Esophagus squamous epithelium (tissue), 5 donors: ENCODE measurements at places on chromosomes 7 and 10.

GRCh38 chr10:84423719-84424118 is 95.3 kb downstream of the CCSER2 start:
- no peak for DNase-seq

DNA sequence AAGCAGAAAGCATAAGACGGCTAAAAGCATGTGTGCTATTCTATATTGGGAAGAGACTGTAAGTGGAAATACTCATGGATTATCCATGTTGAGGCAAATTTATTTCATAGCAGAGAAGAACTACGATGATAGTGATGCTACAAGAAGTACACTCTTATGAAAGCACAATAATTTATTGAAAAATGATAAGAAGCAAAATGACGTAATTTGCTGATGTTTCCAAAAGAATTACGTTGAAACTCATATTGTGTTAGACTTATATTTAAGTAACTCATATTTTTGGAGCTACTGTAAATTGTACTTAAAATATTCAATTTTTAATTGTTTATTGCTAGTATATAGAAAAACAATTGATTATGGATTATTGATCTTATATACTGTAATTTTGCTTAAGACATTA is 1622.5 kb downstream of the REEP3 start:
- no peak for DNase-seq

GRCh38 chr10:110396284-110396651 is 91.5 kb upstream of the SMNDC1 start:
- no peak for DNase-seq

DNA sequence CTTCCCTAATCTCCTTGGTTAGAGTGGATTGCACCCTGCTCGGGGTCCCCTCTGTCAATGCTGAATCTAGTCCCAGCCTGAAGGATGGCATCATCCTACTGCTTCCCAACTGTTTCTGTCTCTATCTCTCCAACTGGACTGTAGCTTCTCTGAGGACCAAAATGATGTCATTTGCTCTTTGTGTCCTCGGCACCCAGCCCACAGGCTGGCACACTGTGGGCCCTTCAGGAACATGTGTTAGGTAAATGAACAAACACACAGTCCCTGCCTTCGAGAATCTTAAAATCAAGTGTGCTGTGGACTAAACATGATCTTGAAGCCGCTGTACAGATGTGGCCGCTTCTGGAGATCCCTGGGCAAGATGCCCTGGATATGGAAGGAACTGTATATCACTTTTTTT is 5.0 kb upstream of the CDH23 start:
- DNase-seq: no peak

DNA sequence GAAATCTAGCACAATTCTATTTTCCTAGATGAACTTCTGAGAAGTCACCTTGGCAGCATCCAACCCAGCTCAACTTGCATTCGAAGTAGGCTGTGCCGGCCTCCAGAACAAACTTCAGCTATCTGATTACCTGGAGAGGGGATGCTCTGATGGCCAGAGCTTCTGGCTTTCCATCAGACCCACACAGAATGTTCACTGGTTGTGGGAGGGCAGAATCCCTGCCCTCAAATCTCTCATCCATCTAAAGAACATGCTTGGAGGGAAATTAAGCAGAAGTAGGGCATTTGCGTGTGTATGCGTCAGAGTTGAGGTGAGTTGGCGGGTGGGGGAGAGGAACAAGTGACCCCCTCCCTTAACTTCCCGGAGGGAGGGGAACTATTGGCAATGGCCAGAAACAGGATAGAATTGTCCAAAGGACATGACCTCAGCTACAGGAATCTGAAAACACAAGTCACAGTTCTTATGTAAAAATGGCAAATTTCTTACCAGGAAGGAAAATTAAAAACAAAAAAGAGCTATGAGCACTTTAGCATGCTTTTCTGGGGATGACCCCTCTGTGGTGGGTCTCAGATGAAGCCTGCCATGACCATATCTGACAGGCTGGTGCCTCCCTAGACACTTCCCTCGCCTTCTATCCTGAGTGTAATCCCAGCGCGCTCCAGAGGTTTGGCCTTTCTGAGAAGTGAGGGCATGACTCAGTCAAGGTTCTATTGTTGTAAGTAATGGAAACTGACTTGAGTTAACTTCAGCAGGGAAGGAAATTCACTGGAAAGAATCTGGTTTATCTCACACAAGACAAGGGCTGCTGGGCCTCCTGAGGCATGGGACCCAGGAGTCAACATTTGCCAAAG is 278.8 kb downstream of the RPS24 start:
- DNase-seq: no peak

GRCh38 chr7:990933-991728 is 8.2 kb downstream of the CYP2W1 start:
- no peak for DNase-seq

DNA sequence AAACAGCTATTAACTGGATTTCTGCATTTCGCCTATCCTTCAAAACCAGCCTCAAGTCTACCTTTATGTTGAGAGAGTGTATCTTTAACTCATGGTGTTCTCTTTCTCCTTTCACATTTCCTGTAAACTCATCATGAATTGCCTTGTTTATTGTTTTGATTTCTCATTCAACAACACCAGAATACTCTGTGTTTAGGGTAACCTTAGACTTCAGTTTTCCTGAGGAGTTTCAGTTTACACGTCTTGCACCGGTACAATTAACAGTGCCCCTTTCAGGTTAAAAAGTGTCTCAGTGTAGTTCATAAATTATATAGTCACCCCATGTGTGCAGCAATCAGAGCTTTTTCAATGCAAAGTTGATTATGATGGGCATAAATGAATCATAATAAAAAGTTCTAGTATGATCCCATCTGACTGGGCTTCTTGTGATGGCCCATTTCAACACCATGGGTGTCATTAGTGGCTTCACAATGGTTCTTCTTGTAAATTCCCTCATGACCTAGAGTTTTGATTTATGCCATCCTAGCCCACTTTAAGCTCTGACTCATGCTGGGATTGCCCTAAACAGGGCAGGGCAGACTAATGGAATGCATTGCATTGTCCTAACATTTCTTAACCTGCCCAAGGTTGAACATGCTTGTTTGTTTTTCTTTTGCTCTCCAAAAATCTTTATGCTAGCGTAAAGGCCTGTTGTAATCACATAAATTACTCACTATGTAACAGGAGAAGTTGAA is 22.0 kb downstream of the ITGB8 start:
- DNase-seq: no peak

DNA sequence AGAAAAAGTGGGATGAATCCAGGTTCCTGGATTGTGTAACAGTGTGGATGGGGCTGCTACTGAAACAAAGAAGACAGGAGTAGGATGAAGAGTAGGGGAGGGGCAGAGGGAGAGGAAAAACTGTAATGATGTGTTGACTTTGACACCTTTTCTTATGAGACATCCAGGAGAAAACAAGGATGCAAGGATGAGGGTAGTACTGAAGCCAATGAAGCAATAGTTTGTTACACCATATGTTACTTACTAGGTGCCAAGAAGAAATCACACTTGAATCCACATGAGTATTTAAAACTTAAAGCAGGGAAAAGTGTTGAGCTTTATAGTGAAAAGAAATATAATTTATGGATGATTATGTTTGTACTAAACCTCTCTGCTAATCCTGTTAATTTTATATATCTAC is 420.6 kb downstream of the ARL4A start:
- DNase-seq: no peak

DNA sequence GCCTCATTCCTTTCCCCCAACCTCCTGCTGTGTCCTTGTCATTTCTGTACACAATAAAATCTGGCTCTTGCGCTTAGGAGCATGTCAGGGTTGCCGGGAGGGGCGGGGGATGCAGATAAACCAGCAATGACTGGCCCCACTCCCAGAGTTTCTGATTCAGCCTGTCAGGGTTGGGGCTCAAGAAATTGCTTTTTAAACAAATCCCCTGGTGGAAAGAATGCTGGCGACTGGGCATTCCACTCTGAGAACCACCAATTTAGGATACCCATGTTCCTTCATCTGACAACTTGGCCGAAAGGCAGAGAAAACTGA is 376.4 kb downstream of the TCERG1L start:
- no peak for DNase-seq

DNA sequence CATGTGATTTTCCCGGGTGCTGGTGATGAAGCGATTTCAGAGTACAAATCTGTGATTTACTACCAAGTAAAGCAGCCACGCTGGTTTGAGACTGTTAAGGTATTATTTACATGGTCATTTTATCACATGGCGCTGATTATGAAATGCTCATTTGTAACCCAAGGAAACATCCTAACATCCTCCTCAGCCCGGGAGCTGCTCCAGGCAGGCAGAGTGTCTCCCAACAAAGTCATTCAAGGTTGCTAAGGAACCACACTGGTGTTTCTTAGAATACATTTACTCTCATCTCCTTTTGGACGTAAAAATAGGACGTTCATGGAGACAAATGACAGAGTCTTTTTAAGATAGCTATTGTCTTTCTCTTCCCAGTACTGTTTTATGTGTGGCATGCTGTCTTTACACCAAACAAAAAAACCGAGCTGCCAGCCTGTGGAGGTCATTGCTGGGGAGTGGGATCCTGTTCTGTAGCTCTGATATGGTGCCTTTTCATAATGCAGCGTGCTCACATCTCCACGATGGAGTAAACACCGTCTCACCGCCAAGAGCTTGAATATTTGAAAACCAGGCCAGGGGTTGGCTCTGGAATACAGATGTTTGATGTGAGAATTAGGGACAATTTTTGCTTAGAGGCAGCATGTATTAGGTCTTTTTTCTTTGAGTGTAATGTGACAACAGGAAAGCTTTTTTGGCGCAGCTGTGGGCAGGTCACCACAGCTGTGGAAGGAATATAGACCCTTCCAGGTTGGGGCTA is 119.6 kb downstream of the DOCK1 start:
- DNase-seq: no peak

DNA sequence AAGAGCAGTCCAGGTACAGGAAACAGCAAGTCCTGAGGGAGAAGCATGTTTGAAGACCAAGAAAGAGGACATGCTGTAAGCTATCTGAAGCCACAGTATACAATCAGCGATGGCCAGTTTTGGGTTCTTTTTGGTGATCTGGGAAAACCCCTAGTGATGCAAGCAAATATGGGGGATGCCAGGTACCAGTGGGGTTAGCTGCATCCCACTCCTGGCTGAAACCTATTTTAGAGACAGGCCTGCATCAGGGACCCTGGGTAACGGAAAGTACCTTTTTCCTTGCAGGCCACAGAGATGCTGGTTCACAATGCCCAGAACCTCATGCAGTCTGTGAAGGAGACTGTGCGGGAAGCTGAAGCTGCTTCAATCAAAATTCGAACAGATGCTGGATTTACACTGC is 32.9 kb downstream of the AP3M1 start:
- no peak for DNase-seq

DNA sequence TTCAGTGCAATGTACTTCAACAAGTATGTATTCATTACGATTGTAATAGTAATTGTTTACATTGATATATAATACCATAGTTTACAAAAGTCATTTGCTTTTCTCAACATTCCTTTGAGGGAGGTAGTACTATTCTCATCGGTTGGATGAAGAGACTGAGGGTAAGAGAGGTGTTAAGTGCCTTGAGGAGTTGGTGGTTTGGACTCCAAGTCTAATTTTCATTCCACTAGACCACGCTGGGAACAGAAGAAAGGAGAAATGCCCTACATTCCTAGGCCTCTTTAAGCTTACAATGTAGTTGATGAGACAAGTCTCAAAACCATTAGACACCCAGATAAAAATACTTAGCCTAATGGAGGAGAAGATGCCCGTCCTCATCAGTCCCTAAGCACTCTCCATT is 28.6 kb downstream of the CDK1 start:
- DNase-seq: no peak

DNA sequence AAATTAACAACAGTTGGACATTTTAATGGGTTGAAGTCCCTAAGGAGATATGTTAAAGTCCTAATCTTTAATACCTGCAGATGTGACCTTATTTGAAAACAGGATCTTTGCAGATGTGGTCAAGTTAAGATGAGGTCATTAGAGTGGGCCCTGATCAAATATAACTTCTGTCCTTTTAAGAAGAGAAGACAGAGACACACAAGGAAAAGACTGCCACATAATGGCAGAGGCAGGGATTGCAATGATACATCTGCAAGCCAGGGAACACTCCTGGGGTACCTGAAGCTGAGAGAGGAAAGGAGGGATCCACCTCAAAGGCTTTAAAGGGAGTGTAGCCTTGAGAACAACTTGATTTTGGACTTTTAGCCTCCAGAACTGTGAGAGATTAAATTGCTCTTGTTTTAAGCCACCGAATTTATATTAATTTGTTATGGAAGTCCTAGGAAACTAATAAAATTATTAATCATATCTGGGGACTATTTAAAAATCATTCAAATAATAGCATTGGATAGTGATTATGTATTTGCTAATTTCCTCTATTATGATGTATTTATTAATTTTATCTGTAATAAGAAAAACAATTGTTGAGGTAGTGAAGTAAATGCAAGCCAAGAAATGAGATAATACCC is 700.0 kb upstream of the PCDH15 start:
- DNase-seq: no peak

DNA sequence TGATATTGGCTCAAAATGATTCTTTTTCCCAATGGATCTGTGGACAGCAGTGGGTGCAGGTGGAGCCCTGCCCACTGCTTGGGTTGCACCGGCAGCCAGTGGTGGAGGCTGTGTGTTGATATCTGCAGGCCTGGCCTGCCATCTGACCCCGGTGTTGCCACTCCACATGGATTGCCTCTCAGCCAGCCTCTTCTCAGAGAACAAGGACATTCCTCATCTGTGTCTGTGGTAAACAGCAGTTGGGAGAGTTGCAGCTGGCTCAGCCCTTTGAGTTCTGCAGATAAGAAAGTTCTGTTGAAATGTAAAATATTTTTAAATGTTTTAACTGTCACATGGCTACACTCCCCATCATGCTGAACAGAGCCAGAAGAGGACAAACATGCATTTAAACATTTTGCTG is 374.9 kb upstream of the CELF2 start:
- no peak for DNase-seq

GRCh38 chr7:12210179-12211053 is 678 bp upstream of the TMEM106B start:
- no peak for DNase-seq

DNA sequence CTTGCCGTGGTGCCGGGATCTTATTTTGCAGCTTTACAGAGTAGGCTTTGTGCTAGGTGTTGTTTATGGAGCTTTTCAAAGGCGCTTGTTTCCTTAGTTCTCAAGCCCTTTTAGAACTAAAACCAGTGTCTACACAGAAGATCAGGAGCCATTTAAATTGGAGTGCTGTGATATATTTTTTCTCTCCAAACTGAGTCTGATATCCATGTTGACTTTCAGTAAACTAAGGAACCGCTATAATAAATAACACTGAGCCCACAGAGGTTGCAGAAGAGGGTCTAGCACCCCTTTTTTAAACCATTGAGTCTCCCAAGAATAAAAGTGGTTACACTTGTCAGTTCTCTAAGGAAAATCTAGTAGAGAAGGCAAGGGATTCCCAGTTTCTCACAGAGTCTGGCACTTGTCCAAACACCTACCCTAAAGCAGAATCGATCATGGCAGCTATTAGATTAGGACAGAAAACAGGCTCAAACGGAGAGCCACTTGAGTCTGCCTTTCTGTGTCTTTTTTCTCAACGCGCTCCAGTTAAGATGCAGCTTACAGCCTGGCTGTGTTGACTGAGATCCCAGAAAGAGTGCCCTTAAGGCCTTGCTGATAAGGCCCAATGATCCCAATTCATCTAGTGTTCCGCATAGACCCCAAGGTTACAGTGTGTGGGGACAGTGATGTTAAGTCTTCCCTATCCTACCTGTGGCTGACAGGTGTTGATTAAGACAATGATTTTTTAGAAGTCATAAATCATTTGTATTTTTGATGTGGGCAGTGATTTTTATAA is 804 bp downstream of the TMEM106B start:
- DNase-seq: no peak
